Globus pallidus (tissue), 1 donor: ENCODE measurements at places on chromosomes 12 and 14.
A peak's percentile ranks its signal among the peaks of the same experiment; 100 is the strongest.

- no peak for DNase-seq
Measured at GRCh38 chr14:104856157-104856868, 8.8 kb upstream of the CEP170B start.

- DNase-seq, result no peak
Measured at GRCh38 chr12:88960213-88960878, 380.1 kb upstream of the KITLG start.

GRCh38 chr14:36940476-36940875, 231.9 kb downstream of the SLC25A21 start:
- no peak for DNase-seq

DNA sequence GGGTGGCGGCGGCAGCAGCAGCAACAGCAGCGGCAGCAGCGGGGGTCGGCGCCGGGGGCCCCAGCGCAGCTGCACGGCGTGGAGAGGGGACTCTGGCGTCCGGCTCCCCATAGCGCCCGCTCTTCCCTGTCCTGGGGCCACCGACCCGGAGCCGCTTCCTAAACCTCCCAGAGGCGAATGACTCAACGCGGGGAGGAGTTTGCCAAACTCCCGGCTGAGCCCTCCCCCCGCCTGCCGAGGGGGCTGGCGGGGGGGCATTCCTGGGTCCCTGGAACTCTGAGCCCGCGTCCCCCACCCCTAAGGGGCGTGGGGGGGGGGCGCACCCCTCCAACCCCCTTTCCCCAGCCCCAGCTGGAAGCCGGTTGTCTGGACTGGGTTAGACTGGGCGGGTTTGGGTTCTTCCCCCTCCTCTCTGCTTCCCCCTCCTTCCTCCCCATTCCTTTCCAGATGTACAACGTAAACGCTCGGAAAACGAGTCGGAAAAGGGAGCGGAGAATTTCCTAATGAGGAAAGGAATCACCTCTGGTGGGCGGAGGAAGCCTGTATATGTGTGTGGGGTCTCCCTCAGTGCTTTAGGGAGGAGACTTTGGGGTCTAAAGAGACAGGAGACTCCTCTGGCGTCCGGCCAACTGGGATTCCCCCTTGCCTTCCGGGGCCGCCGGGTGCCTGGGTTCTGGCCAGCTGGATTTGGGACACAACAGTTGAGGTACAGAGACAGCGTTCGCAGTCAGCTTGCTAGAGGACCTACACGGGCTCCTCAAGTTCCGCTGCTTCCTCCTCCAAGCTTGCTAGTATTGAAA, at the start of gene ITGA5:
Gene ITGA5 (minus strand): TSS at position 179 of the 800 bp plus-strand sequence. CDS start 68 bp downstream, at position 111.
- DNase-seq, result no peak

DNA sequence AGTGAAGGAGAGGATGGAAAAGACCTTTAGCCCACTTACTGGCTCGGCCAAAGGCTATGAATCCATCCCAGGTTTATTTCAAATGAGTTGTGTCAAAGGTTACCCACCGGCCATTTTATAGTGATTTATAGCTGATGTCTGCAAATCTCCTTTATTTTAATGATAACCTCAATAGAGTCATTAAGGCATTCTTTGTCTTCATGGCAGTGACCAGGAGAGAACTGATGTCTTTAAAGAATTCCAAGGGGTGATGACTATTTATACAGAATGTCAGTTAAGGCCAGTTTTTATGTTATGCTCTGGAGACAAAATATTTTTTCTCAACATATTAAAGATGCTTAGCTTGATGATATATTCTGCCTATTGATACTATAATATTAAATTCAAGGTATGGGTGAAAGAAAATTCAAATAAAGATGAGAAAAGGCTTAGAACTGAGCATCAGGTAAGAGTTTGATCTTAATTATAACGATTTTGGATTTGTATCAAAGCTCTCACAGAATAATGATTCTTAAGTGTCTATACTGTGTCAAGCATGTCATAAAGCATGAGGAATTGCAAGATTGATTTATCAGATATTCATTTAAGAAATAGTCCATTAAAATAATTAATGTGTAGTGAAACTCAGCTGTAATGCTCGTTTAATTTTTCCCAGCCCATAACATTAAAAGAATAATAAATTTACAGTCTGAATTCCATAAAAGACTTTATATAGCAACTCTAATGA, 361.5 kb downstream of the SOX5 start:
- no peak for DNase-seq

DNA sequence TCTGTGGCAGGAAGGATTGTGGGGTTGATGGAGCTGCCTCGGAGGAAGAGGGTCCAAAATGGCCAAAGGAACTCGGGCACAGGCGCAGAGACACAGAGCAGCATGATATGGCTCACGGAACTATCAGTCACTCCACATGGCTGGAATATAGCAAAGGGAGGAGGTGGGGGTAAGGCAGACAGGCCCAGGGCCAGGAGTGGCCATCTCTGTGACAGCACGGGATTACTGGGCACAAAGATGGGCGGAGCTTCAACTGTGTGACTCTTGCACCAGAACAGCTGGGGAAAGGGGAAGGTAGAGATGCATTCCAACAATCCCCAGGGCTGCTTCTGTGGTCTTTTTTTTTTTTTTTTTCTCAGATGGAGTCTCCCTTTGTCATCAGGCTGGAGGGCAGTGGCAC, 24.8 kb upstream of the EML1 start:
- DNase-seq, result no peak

GRCh38 chr12:93029091-93029490, 100.0 kb upstream of the EEA1 start:
- DNase-seq, result no peak

- DNase-seq, result no peak
Measured at GRCh38 chr14:20607617-20608016, 16.4 kb upstream of the RNASE12 start.

DNA sequence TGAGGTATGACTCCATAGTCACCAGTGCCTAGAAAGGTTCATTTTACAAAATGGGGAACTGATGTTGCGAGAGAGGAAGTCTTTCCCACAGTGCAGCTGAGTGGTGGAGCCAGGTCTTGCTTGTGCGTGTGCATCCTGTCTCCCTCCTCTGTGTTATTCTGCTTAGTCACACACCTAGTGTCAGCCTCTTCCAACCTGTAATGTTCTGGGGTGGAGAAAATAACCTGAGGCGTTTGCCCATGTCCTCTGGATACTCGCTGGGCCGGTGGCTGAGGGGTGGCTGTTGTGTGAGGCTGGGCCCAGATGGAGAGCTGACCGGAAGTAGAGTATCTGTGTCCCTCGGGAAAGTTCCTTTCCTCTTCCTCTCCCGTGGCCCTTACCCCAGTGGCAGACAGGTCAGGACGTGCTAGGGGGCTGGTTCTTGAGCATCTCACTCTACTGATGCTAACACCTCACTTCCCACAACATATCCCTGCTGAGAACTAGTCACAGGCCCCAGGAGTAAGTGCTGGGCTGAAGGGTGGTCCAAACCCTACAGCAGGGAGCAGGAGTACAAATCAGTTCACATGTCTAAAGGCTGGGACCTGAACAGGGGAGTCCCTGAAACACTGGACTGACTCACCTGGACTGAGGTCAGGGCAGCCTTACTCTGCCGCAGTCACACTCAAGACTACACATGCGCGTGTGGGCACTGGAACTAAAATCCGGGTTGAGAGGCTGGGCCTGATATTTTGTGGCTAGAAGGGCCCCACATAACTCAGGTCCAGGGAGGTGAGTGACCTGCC, 7.0 kb downstream of the MLF2 start:
- DNase-seq, result no peak

DNA sequence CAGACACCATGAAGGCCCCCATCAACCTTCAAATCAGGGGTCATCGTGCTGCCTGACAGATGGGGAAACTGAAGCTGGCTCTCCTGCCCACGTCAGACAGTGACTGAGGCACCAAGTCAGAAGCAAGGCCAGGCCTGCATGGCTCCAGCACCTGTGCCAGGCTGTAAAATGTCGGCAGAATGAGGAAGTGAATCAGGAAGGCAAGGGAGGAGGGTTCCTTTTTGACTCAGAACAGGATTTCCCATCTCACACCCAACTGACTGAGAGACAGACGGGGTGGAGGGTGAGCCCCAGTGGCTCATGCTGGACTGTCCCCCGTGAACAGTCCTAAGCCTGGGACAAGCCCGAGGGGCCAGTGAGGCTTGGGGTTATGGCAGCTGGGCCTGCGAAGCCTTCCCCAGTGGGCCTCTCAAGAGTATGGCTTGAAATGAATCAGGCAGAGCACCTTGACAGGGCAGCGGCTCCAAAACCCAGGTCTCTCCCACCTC, 20.9 kb downstream of the SYNE3 start:
- no peak for DNase-seq

- DNase-seq, result no peak
Measured at GRCh38 chr14:22221508-22221907, 367.5 kb downstream of the DAD1 start.

DNA sequence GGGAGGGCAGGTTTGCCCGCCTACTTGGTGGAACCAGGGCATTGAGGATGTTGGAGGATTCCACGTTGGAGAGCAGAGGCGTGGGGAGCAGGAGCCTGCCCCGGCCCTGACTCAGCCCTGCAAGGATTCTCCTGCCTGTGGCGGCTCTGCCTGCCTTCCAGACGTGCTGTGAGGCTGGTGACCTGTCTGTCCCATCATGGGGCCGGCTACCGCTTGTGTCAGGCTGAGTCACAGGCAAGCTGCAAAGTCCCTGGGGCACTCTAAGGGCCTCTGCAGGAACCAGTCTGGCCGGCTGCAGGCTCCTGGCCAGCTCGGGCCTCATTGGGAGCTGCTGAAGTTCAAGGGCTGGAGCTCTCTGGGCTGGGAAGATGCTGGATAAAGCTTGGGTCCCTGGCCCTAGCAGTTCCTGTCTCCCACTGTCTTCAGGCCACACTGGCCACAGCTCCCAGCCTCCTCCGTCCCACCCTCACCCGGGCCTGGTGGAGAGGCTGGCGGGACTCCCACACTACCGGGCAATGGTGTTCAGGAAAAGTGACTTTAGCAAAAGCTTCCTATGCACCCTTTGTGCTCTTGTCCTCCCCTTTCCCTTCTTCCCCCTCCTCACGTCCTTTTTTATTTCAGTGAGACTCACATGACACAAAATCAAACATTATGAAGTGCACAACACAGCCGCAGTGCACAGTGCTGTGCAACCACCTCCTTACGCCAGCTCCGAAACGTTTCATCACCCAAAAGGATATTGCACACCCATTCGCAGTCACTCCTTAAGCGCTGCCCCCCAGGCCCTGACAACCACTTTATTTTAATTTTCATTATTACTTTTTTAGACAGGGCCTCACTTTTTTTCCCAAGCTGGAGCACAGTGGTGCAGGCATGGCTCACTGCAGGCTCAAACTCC, 22.0 kb upstream of the ULK1 start:
- no peak for DNase-seq

DNA sequence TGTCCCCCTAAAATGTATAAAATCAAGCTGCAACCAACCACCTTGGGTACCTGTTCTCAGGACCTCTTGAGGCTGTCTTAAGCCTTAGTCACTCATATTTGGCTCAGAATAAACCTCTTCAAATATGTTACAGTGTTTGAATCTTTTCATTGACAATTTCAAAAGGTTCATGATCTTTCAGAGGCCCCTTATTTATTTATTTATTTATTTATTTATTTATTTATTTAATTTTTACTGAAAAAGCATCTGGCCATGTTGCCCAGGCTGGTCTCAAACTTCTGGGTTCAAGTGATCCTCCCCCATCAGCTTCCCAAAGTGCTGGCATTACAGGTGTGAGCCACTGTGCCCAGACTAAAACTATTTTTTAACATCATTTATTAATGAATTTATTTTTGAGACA, 8.2 kb upstream of the NUDT4 start:
- DNase-seq, result no peak

DNA sequence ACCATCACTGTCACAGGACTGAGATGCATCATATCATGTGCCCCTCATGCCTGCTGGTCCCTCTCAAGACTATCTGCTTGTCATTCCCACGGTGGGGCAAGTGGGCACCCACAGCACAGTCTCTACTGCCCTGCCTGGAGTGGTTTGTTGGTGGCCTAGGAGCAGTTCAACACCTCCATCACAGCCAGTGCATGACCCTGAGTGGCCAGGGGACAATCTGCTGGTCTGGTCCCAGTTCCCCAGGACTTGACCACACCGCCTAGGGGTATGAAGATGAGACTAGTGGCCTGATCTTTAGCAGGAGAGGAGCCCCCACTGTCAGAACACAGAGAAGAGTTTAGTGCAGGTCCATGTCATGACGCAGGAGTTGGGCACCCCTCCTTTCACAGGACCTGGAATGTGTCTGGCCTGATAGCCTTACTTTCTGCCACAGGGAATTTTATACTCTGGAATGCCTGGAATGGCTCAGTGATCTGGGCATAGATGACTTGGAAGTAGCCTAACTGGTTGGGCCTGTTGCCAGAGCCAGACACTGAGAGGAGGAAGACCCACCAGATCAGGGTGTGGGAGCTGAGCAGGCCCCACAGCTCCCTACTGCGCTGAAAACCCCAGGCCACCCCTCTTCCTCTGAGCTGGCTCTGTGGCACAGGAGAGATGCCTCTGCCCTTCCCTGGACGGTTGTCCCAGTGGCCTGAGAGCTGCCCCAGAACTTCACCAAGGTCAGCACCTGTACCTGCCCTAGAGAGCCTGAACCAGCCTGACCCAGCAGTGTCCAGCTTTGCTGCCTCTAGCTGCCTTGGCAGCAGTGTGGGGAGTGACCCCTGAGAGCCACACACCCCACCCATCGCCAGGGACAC, 83.3 kb downstream of the PUS7L start:
- no peak for DNase-seq

GRCh38 chr12:88241862-88242570, 99.9 kb downstream of the TMTC3 start:
- DNase-seq, result no peak

DNA sequence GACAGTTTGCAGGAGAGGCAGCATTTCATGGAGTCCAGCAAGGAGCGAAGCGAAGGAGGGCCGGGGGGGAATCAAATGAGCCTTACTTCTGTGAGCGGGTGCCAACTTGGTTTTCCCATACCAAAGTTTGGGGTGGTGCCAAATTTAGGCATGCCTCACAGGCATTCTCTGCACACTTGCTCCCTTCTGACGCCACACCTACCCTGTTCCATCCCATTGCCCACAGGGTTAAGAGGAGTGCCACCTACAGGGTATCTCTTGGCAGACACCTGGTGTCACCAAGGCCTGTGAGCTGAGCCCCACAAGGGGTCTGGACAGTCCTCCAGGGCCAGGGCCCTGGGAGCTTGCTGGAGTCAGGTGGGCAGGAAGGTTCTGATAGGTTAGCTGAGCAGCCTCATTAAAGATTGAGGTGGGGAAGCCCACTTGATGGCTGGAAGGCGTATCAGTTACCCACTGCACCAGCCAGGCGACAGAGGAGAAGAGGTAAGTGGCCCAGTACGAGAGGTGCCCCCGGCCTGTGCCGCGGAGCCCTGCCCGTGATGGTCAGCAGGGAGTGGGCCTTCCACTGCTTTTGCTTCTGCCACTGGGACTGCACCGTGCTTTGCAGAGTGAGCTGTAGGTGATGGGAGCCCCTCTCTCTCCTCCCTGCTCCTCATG, 45.2 kb downstream of the DEGS2 start:
- DNase-seq, result no peak

DNA sequence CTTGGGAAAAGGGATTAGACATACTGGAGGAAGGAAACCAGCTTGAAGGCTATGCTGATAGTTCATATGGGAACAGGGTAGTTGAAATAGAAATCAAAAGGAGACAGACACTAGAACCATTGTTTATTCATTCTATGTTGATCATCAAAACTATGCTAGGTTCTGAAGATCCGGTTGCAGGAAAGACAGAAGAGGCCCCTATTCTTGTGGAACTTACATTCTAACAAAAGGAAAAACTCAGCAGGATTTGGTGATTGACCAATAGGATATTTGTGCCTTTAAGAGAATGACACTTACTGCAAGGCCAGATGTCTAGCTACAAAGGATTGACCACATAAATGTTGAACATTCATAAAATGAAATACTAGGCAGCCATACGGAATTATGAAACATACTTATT, 179.2 kb downstream of the AKAP6 start:
- peak; percentile 79 for DNase-seq
